ENCODE measurements at places on chromosomes 6 and 20.

- DNase-seq: no peak
Observed at GRCh38 chr6:40640599-40641227, 53.5 kb upstream of the LRFN2 start.

GRCh38 chr6:69285054-69285453, 511.8 kb downstream of the LMBRD1 start:
- no peak for DNase-seq

GRCh38 chr6:10081075-10081474, 333.8 kb downstream of the TFAP2A start:
- DNase-seq: no peak

DNA sequence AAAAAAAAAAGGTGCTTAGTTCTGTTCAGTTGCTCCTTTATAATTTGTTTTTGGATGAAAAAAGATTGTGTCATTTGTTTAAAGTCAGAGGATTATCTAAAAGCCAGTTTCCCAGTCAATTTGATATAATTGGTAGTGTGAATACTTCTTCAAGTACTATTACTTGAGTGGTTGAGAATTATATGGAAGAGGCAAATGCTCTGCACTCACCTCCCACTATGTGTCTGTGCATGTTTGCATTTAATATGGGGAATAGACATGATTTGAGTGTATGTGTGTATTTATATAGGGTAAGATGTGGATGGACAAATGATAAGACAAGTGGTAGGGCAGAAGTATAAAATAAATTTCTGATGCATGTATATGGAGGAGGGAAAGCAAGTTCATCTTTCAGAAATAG, 15.8 kb downstream of the GJA1 start:
- DNase-seq: no peak

DNA sequence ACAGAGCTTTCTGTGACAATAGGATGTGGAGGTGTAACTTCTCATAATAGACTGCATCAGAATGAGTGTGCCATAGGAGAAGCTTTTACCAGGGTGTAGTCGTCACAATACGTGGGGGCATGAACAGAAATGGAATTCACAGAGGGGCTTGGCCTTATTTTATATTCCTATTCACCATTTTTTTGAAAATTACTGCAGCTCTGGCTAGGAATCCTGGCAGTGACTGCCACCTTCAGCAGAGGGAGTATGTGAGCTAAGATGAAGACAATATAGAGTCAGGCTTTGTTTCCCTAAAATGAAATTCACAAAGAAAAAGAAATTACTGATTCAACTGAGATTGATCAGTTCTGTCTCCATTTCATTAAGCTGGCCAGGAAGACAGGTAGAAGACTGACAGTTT, 13.9 kb downstream of the TOMM6 start:
- DNase-seq: no peak

DNA sequence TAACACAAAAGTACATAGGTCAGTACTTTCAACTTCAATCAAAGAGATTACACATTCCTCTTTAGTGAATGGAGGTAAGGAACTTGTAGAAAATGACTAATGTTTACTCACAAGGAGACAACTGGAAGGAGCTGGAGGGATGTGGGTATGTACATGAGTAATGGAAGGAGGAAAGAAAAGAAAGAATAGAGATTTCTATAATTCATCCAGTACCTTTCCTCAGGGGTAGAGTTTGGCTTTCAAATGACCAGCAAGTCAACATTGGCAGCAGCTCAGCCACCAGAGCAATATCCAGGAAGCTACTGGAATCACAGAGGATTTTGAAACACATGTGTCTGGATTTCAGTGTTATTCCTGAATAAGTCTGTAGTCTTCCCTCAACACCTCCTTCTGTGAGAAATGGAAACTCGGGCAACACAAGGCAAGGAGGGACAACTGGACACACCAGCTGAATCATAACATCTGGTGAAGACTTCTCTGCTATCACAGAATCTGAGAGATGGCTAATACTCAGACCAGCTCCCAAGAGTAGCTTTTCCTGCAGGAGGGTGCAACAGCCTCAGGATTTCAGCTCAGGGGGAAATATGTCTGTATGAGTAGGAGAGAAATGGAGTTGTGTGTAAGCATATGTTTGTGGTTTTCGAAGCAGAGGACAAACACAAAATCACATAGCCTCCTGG, 98.8 kb downstream of the HAO1 start:
- no peak for DNase-seq

DNA sequence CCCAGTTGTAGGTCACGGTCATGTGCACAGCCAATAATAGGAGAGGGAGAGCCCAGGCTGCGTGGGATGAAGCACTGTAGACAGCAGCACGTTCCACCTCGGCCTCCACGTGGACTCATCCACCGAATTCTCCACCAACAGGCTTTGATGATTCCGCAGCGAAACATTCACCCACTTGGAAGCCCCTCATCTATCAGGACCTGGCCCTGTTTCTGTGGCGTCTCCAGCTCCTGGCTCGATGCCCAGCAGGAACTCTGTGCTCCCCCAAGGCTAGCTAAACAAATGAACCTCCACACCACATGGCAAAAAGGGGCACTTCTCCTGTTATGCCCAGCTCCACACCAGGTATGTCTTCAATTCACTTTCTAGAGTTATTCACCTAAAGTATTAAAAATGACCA, 237.9 kb upstream of the PDE10A start:
- DNase-seq: no peak

GRCh38 chr6:93858213-93858612, 438.9 kb upstream of the EPHA7 start:
- DNase-seq: no peak

DNA sequence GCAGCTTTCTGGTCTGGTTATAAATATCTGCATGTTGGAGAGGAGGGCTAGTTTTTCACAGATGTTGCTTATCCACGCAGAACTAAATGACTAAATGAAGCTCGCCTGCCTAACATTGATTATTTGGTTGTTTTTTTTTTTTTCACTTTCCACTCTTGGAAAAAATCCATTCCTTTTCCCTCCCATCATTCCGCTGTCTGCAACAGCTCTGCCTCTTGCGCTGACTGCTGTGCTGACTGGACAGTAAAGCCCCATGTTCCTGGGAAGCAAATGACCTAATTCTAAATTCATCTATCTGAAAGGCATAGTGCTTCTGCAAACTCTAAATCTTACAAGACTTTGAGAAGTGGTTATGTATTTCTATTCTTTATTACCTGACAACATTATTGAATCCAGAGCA, 255.5 kb upstream of the PLN start:
- DNase-seq: no peak

DNA sequence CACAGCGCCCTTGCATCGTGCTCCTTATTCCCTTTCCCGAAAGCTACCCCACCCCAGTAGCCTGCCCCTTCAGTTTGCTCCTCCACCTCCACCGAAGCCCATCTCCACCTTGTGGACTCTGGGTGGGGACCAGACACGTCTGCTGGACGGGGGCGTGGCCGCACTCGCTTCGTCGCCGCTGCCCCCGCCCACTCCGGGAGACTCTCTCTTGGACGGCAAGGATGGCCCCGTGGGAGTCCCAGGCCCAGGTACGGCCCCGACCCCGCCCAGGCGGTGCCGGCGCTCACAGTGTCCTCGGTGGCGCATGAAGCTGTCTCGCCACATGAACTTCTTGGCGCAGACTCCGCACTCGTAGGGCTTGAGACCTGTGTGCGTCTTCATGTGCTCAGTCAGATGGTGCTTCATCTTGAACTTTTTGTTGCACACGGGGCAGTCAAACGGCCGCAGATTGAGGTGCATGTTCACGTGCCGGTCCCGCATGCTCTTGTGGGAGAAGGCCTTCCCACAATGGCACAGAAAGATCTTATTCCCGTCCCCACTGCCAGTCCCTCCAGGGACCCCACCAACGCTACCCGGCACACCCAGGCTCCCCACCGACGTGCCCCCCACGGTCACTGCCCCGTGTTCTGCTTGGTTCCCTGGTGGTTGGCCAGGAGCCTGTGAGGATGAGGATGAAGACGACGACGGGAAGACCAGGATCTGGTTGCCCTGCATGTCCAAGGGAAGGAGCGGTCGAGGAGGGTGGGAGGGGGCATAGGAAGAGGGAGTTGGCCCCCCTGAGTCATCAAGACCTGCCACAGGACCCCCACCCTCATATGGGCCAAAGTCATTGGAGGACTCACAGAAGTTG, 1.3 kb upstream of the TAPBP start:
- DNase-seq: no peak

DNA sequence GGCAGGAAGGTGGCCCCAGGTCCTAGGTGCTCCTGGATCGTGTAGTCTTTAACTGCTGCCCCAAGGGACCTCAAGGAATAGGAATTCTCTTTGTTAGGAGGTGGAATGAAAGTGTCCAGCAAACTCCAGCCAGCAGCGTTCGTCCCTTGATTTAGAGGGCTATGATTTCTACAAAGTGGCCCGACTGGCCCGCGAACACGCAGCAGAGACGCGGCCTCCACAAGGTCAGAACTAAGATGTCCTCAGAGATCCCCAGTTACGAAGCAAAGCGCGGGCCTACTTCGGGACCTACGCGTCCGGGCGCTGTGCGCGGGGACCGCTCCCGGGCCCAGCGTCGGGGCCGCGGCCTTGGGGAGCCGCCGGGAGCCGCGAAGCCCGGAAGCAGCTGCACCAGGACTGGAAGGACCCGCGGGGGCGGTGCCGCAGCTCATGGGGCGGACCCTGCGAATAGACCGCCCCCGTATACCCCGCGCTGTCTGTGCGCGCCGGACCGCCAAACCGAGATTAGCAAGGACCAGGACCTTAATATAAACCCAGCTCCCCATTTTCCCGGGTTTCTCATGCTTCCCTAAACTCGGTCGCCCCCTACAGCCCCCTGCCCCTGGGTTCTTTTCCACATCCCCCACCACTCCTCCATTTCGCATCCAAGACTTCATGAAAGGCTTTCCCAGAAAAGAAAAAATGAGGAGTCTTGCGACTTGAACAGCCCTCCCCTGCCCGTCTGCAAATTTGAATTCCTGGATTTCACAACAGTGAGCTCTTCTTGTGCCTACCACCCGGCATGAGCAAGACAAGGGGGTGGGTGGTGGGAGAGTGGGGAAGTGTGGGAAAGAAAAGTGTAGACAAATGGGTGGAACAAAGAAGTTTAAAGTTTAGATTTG, at the start of gene C6orf47:
Gene C6orf47, minus strand, starts transcription at position 398 of the 881 bp plus-strand sequence. CDS start 831 bp downstream, outside the sequence.
- peak; percentile 80 for DNase-seq

DNA sequence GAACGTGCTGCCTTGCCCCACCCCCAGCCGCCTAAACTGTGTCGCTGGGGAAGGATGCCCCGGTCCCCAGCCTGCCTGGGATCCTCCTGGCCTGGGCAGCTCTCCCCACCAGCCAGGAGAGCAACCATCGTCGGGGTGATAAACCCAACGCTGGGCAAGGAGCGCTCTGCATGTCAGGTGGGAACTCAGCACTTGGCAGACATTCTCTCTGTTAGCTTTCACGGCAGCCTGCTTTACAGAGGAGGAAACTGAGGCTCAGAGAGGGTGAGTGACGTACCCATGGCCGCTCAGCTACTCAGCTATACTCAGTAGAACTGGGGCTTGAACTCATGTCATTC, 37.9 kb downstream of the RBM38 start:
- DNase-seq: no peak

DNA sequence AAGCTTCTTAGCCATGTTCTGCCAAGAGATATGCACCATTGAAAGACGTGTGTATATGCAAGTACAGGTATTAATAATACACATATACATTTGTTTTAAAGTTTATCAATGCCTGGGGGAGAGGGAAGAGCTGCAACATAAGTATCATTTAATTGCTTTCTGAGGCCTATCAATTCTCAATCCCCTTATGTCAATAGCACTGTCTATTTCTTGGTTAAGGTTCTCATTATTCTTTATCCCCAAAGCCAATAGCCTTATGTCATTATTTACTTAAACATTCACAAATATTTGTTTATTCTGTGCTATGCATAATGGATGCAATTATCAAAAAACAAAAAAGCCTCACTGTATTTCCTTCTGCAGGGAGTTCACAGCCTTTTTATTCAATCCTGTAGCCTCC, 350.3 kb upstream of the KCNQ5 start:
- no peak for DNase-seq

GRCh38 chr6:37548067-37548674, 48.5 kb upstream of the CCDC167 start:
- DNase-seq: no peak

- DNase-seq: no peak
Observed at GRCh38 chr6:47701363-47701762, 3.0 kb downstream of the ADGRF4 start.
